ENCODE measurements at places on chromosomes 1 and 21.

- DNase-seq: no peak
These were observed 63.7 kb downstream of the PRDM16 start for GRCh38 chr1:3132660-3133059.

DNA sequence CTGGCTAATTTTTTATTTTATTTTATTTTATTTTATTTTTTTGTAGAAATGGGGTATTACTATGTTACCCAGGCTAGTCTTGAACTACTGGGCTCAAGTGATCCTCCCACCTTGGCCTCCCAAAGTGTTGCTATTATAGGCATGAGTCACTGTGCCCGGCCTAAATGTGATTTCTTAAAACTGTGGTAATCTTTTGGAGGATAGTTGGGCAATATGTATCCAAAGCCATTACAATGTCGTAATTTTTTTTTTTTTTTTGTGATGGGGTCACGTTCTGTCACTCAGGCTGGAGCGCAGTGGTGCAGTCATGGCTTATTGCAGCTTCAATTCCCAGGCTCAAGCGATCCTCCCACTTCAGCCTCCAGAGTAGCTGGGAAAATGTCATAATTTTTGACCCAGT, 14.2 kb downstream of the ETV3L start:
- DNase-seq: no peak

DNA sequence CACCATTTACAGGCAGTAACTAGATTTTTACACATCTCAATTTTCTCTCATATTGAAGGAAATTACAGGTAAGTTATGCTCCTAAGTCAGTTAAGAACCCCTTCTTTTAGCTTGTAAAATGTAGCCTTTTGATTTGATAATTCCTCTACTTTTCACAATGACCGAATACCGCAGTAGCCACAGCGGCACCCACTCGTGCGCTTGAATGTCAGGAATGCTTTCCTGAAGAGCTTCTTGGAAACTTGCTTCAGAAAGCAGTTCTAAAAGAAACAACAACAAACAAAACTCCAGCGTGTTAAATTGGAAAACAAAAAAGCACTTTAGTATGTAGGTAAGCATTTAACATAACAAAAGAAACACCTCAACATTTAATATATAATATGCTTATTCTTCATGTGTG, 9.9 kb upstream of the DNTTIP2 start:
- DNase-seq: no peak

GRCh38 chr21:15534450-15534886, 195.3 kb upstream of the USP25 start:
- no peak for DNase-seq

GRCh38 chr1:58524353-58524945, 22.1 kb downstream of the OMA1 start:
- no peak for DNase-seq

DNA sequence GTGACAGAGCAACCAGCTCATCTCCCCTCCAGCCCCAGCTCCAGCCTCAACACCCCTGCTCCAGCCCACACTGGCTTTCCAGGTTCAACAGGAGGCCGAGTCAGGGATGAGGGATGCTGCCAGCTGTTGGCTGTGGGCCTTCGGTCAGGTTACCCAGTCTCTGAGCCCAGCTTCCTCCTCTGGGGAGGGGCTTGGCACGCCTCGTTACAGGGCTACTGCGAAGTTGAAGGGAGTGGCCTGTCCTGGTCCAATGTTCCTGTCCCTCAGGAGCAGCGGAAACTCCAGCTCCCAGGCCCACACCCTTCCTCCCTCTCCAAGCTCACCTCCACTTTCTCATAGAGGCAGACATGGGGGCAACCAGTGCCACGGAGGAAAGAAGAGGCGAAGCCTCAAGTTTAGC, 15.1 kb upstream of the TAS1R2 start:
- no peak for DNase-seq

DNA sequence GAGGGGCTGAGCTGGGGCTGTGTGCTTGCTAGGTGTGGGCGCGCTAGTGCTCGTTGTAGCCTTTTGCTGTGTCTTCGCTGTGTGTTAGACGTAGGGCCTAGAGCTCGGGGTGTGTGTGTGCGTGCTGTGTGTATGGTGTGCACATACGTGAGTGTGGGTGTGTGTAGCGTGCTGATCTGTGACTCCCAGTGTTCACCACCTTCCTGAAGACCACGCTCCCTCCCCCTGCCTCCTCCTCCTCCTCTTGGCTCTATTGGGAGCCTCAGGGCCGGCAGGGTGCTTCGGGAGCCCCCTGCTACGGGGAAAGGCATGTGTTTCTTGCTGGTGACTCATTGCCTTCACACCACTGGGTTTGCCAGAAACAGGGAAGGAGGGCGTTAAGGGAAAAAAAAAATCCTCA, 9.4 kb upstream of the KCNC4 start:
- DNase-seq: no peak

DNA sequence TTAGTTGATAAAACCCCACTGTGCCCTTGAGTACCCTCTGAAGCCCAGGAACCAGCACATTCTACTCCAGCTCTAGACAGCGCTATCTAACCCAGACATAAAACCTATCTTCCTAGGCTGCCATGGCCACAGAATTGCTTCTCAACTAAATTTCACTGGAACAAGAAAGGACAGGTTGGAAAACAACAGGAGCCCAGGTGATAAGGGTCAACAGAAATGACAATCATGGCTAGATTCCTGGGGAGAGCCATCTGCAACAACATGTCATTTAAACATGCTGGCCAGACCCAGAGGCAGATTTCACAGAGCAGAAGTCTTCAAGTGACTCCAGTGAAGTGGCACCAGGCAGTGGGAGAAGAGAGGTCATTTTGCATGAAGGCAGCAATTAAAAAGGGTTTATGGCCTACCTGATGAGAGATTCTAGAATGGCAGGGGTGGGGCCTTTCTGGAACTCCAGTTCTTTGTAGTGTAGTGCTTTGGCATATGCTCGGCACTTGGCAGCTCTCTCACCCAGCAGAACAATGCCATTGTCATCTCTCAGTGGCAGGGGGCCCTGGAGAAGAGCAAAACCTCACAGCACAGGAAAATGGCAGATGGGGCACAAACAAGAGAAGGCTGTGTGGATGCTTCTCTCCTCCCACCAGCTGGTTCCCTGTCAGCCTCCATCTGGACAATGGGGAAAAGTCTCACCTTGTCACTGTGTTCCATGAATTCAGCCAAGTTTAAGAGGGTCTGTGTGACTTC, 9.9 kb downstream of the ANGPTL7 start:
- DNase-seq: no peak

DNA sequence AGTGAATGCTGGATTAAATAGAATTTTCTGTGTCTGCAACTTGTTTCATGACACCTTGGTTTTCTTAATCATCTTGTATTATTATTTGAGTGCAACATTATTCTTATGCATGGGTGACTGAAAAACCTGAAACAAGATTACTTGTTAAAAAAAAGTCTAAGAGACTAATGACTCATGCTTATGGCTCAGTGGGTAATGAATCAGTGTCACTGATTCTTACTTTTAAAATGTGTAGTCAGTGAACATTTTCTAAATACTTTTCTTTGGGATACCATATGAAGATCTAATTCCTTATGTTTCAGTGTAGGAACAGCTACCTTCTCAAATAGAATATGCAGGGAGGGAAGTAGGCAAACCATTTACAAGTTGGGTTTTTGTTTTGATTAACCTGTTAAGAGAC, 65.5 kb downstream of the PRKAA2 start:
- no peak for DNase-seq

Data from T-helper 1 cell (primary cell).